D721Med (cell line): ENCODE measurements at places on chromosomes 4 and X.

DNA sequence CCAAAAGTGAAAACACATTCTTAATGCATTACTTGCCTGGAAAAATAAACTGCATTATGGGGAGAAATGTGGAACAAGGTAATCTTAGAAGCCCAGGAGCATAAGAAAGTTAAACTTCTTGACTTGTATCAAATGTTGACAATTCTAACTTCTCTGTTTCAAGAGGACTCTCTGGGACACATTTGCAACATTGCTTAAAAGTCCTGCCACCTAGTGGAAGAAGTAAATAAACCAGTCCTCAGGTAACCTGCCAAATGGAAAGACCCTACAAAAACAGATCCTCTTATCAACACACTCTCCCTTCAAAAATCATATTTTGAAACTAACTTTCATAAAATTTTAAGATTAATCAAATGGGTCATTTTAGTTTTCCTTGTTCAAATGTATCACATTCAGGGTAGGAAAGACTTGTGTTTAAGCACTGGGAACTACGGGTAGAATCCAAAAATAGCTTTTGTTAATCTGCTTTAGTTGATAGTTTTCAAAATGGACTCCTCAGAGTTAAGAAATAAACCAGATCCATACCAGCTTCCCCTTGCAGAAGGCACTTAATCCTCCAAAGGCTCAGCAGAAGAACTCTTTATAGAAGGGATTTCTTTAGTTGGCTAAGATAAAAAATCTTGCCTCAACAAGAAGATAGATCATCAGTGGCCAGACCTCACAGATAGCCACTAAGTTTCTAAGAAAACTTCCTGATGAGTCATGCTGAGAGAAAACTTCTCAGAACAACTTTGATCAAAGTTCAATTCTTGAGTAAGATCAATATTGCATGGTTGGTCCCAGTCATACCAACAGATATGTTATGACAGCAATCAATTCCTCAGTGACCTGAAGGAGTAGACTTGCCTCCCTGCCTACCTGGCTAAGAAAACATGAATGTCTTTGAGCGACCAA lies 141.7 kb downstream of the HHIP start:
- no peak for DNase-seq

- DNase-seq, result no peak
Measured at GRCh38 chrX:124421898-124422655, 75.7 kb downstream of the SH2D1A start.

DNA sequence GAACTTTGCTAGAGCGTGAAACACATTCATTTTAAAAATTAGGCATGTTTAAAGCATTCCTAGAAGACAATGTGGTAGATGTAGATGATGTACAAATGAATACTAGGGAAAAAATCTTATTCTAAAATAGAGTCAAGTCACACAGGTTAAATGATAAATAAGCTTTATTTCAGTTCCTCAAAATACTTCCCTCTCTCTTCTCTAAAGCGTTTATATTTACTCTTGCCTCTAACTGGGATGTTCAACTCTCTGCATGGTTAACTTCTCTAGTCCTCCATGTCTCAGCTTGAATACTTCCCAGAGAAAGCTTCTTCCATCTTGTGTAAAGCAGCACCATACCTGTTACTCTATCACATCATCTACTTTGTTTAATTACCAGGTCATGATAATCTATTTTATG lies 30.9 kb upstream of the GLRA3 start:
- DNase-seq, result no peak

DNA sequence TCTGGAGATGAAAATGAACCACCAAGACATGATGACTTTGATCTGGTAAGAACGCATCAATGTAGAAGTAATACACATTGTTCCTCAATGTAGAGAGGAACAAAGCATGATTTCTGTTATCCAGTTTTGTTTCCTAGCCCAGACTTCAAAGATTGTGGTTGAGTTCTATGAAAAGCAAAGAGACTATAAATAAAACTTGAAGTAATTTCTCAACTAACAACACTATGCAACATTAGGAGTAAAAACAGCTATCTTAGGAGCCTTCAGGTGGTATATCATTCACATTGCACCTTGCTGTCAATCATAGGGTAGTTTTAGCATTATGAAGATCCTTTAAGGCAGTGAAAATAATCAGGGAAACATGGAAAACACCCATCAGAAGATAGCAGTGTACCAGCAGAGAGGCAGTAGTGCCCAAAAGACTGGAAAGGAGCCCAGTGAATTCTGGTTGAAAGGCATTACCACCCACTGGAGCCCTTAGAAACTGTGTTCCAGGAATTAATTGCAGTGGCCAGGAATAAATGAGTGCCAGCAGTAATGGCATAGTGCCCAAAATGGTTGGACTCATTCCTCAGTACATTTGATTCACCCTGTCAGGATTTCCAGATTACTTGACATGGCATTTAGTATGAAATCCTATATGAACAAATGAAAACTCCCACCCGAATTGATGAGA lies 300.7 kb upstream of the CXXC4 start:
- DNase-seq, result no peak

DNA sequence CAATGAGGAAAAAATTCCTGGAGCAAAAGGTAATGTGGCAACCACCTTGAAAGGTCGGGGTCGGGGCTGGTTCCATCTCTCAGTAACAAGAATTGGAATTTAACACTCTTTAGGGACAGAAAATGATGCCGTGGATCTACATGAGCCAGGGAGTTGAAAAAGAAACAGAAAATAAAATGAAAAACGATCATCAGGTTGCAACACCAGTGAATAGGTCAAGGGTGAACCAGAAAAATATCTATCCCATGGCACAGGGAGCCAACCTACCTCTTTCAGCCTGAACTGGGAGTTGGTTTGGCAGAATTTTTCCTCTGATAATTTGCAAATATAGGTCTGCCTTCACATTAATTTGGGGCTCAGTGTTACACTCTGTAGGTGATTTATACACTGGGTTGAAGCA lies 93.7 kb downstream of the C4orf33 start:
- DNase-seq, result no peak

GRCh38 chr4:183200453-183200852 lies 101.4 kb downstream of the WWC2 start:
- DNase-seq, result no peak

- no peak for DNase-seq
Measured at GRCh38 chrX:106170318-106170717, 2.2 kb downstream of the PWWP3B start.

GRCh38 chr4:45527160-45527559 lies 596.7 kb downstream of the GABRG1 start:
- no peak for DNase-seq

- DNase-seq, result no peak
Measured at GRCh38 chrX:128728943-128729342, 676.7 kb upstream of the ACTRT1 start.

- DNase-seq, result no peak
Measured at GRCh38 chr4:34516524-34516923, 1727.8 kb downstream of the ARAP2 start.

GRCh38 chrX:50594788-50595187 lies 124.2 kb upstream of the DGKK start:
- no peak for DNase-seq

- no peak for DNase-seq
Measured at GRCh38 chrX:47573341-47574075, 8.7 kb upstream of the TIMP1 start.

- DNase-seq, result no peak
Measured at GRCh38 chr4:104906276-104906675, 240.4 kb upstream of the TET2 start.

DNA sequence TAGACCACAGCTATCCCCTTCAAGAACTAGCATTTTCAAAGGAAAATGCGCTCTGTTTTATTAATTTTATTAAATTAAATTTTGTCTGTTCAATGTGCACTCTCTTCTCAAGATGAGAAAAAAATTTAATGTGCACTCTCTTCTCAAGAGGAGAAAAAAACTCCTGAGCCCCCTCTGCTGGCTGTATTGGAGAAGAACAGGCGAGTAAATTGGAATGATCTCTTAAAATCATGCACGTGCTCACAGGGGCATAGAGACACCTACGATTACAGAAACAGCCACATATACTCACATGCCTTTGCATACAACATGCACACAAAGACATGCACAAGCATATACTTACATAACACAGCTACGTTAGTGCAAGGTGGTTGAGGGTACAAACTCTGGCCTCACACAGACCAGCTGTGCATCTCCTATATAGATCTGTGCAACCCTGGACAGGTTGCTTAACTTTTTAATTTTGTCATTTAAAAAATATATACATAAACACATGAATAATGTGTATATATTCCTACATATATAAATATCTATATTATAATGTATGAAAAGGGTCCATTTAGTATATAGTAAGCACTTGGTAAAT lies 176.2 kb upstream of the CXorf66 start:
- no peak for DNase-seq

DNA sequence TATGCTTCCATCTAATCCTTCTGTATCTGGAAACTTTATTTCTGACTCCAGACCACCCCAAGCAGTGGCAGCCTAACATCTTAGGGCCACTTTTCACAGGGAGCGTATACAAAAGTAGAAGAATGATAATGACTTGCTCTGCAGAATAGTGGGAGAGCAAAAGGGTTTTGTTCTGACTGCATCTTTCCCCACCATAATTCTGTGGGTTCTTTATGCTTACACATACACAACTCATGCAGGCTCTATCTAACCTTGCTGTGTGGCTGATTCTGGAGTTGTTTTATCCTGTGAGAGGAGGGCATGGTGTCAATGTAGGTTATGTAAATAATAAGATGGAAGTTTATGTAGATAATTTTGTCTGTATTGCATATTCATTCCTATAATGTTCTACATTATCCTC lies 42.4 kb upstream of the NDNF start:
- DNase-seq, result no peak

- DNase-seq, result no peak
Measured at GRCh38 chr4:26330946-26331345, 10.1 kb downstream of the RBPJ start.

- no peak for DNase-seq
Measured at GRCh38 chrX:11781734-11782370, 23.8 kb downstream of the MSL3 start.

GRCh38 chr4:185210102-185210981 lies 944 bp downstream of the SNX25 start:
- DNase-seq, result no peak

DNA sequence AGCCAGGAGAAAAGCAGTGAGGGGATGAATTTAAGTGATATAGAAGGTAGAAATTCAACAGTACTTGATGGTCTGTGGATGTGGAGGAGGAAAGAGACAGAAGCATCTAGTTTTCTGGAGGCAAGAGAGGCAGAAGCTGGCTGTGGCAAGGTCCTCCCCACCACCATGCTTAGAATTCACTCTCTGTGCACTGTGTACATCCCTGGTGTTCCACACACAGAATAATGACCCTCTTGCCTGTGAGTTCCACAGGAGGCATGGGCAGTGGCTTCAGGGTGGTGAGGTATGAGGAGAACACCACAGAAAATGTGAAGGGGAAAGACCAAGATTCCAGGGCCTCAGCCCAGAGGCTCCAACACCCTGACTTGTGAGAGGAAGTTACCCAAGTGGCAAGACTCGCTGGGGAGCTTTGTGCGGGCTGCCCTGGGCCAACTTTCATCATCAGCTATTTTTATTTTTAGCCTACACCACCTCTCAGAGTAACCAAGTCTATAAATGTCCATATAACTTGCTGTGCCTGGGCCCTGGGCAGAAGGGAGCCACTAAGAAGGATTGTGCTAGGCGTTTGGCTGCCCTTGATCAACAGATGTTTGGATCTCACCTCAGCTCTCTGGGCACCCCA lies 7.8 kb upstream of the INTS6L start:
- no peak for DNase-seq
